ENCODE measurements at places on chromosomes 7 and 10.

- no peak for DNase-seq
These were observed 556.4 kb downstream of the AUTS2 start for GRCh38 chr7:70154521-70155180.

GRCh38 chr10:116772909-116773705, 30.7 kb upstream of the HSPA12A start:
- DNase-seq: no peak

GRCh38 chr7:41487229-41487940, 215.5 kb downstream of the INHBA start:
- no peak for DNase-seq

DNA sequence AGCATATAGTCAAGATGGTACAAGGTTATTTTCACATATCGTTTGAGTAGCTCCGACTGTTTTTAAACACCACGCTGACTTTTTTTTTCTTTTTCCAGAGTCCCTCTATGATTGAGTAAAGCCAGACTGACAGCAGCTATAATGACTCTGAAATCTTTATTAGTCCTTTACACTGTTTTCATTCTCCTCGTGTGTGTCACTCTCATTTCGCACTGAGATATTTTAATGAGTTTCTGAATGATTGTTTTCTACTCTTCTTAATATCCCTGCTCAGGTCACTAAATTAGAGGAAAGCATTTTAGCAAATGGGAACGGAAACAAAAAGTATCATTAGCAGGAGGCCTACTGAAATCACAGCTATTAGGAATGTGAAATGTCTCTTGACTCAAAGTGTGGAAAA, 162.3 kb upstream of the MTPN start:
- DNase-seq: no peak

- no peak for DNase-seq
These were observed 12.3 kb downstream of the ERCC6 start for GRCh38 chr10:49526619-49527018.

- no peak for DNase-seq
These were observed 240.9 kb downstream of the KIAA1217 start for GRCh38 chr10:24449769-24450310.

- DNase-seq: no peak
These were observed 3.4 kb upstream of the FAM24B start for GRCh38 chr10:122882766-122883165.

DNA sequence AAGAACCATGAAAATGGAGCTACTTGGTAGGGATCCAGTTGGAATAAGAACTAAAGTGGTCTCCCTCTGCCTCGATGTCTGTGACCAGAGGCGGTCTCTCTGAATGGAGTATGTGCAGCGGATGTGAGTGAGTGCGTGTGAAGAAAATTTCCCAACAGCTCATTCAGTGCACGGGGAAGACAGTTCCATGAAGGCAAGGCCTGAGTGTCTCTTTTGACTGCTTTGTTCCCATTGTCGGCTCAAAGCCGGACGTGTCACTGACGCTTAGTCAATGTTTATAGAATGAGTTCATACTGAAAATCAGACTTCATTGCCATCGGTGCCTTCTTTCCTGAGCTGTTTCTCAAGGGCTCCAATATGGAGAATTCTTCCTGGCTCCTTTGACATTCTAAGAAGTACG, 55.3 kb upstream of the GRB10 start:
- DNase-seq: no peak

- no peak for DNase-seq
These were observed 2.9 kb upstream of the MMP21 start for GRCh38 chr10:125778556-125778955.

- DNase-seq: no peak
These were observed 128.9 kb downstream of the ZNF438 start for GRCh38 chr10:30902621-30903396.

DNA sequence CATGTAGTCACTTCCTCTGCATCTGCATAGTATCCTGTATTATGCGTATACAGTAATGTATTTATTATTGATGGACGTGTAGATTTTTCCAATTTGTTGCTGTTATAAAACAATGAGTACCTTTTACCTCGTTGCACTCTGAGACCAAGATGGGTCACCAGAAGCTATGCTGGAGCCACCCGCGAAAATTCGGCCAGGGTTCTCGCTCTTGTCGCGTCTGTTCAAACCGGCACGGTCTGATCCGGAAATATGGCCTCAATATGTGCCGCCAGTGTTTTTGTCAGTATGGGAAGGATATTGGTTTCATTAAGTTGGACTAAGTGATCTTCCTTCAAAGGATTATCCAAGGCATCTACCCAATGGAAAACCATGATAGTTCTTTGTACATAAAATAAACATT, 1.0 kb downstream of the PSMC2 start:
- no peak for DNase-seq

DNA sequence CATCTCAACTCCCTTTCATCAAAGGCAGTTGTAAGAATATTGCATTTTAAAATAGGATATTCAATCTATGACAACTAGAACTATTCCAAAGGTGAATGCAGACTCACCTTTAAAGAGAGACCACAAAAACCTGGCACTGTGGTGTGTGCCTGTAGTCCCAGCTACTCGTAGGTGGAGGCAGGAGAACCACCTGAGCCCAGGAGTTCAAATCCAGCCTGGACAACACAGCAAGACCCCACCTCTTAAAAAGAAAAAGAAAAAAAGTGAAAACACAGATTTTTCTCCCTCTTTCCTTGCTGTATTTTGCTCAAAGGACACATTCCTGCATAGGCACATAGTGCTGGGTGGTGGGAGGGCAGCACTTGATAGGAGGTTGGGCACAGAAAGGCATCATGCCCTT, 739 bp upstream of the ALDH18A1 start:
- DNase-seq: no peak

- peak; percentile 75 for DNase-seq
These were observed 21.9 kb downstream of the FRA10AC1 start for GRCh38 chr10:93680412-93681047.

DNA sequence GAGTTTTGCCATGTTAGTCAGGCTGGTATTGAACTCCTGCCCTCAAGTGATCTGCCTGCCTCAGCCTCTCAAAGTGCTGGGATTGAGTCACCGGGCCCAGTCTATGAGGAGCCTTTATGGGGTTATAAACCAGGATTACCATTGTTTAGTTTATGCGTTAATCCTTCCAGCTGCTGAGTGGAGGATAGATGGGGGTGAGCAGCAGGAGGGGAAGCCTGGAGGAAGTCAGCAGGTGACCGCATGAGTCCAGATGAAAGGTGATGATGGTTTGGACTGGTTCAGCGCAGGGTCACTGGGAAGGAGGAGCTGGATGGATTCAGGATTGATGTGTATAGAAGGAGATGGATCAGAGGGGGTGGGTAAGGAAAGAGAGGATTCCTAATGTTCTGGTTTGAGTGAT, 197.1 kb downstream of the ADAM12 start:
- DNase-seq: no peak

GRCh38 chr7:137421366-137421765, 77.8 kb upstream of the PTN start:
- no peak for DNase-seq

DNA sequence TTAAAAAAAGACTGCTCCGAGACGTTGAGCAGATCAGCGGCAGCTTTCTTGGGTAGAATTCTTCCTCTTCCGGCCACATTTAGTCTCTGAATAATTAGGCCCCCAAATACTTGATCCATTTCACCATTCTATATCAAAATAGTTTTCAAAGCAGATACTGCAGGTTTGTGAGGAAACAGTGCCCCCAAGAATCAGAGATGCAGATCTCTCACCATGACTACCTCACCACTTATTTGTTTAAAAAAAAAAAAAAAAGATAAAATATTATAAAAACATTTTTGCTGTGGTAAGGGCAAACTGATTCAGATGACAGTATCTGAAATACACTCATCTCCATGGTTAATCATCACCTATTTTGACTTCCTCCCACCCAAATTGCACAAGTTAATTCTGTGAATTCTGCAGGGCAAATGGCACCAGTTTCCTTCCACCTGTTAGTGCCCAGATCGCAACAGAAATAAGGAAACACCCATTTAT, 210.4 kb downstream of the FAM107B start:
- DNase-seq: no peak

GRCh38 chr7:45575501-45576248, 1.5 kb downstream of the ADCY1 start:
- DNase-seq: no peak
